ENCODE measurements at places on chromosomes 16 and 17.

- peaks cover 79% of the 10 kb centered on the region for H3K4me1 ChIP-seq
- H3K27ac ChIP-seq, result peak overlapping the region; percentile 98
- H3K36me3 ChIP-seq, result no peaks in the 10 kb centered on the region
- peak overlapping the region; percentile 70 for H3K4me3 ChIP-seq
- H3K27me3 ChIP-seq, result no peaks in the 10 kb centered on the region
- DNase-seq, result no peak
Measured at GRCh38 chr17:45315648-45316433, 979 bp downstream of the MAP3K14 start.

DNA sequence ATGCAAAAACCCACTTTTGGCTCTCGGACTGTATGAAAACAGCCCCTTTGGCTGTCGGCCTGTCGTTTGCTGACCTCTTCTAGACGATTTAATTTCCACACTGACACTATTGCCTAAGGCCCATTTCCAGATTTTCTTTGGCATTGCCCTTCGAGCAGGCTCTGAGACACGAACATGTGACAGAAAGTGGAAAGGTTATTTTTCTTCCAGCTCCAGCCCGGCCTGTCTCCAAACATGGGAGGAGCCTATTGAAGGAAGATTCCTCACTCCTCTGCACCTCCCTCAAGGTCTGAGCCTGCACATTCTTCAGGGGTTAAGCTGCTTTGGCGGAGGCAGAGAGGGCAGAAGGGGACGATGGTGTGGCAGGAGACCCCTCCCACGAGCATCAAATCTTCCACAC lies 85.9 kb upstream of the FOXF1 start:
- no peaks in the 10 kb centered on the region for H3K36me3 ChIP-seq
- no peaks in the 10 kb centered on the region for H3K27me3 ChIP-seq
- H3K4me3 ChIP-seq, result no peak overlapping the region
- peak; percentile 84 for DNase-seq

DNA sequence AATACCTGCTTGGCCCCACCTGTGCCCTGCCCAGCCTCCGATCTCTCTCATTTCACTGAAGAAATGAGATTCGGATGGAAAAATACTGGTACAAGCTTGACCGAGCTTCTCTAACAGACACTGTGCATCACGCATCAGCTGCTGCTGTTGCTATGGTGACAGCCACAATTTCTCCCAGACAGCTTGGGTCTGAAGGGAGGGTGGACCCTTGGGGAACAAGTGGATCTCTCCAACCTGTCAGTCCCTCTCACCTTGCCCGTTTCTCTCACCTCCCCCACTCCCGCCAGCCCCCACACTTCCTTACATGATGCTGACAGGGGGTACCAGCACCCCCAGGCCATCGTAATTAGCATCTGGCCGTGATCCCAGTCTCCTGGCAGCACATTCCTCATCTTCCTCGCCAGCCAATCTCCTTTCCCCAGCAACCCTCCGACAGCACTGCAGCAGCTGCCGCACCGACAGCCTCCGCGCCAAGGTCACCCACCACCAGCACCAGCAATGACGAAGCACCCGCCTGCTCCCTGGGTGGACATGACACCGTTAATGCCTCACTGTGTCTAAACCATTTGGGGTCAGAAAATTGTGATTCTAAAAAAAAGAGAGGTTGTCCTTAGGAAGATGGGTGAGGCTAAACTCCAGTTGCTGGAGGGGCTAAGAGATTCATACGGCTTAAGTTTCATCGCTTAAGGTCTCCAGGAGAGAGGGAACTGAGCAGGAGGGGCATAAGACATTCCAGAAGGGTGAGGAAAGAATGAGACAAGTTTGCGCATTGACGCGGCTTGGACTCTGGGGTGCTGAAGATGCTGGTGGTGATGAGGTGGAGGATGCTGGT lies 58.6 kb upstream of the TNRC6A start:
- peak overlapping the region; percentile 24 for H3K4me3 ChIP-seq
- no peaks in the 10 kb centered on the region for H3K27me3 ChIP-seq

DNA sequence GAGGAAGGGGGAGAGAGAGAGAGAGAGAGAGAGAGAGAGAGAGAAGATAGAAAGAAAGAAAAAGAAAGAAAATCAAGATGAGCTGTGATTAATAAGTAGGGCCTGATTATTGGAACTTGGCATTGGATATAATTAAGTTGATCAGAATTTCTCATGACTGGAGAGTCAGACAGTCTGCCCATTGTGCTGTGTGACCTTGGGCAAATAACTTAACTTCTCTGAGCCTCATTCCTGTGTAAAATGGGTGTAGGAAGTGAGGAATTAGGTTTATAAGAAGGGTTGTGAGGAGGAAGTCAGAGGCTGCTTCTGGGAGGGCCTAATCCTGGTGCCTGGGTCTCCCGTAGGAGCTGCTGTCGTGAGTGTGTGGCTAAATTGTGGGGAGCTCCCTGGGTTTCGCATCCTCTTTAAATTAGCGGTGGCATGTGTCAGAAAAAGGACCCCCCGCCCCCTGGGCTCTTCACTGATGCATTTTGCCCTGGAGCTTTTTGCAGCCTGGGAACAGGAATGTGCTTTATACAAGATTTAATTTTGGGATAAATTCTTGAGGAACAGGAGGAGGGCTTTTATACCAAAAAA lies 76.0 kb downstream of the CMIP start:
- no peak overlapping the region for H3K4me3 ChIP-seq
- no peaks in the 10 kb centered on the region for H3K27me3 ChIP-seq
- H3K4me1 ChIP-seq, result no peaks in the 10 kb centered on the region
- H3K36me3 ChIP-seq, result no peaks in the 10 kb centered on the region
- no peak overlapping the region for H3K27ac ChIP-seq
- DNase-seq, result no peak

- no peaks in the 10 kb centered on the region for H3K36me3 ChIP-seq
- H3K27ac ChIP-seq, result no peak overlapping the region
- no peak overlapping the region for H3K4me3 ChIP-seq
- no peaks in the 10 kb centered on the region for H3K27me3 ChIP-seq
Measured at GRCh38 chr16:52948946-52949345, 103.8 kb downstream of the CHD9NB start.

DNA sequence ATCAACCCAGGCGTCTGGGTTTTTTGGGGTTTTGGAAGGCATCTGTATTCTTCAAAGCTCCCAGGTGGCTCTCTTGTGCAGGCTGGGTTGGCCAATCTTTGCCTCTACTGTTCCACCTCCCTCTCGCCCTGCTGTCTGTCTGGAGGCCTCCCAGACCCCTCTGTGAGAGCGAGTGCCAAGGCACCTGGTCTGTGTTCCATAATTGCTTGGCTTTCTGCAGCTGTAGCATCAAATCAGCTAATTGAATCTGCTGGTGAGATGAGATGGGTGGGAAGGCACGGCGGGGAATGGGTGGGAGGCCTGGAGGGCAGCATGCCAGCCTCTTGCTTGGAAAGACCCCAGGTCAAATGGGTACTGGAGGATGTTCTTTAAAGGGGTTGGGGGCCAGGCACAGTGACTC lies 52.5 kb upstream of the CLEC19A start:
- DNase-seq, result no peak
- H3K4me1 ChIP-seq, result no peaks in the 10 kb centered on the region
- no peak overlapping the region for H3K27ac ChIP-seq
- H3K27me3 ChIP-seq, result no peaks in the 10 kb centered on the region
- H3K4me3 ChIP-seq, result no peak overlapping the region

GRCh38 chr17:69059458-69060175 lies 1.1 kb downstream of the ABCA9 start:
- no peak overlapping the region for H3K27ac ChIP-seq
- H3K27me3 ChIP-seq, result no peaks in the 10 kb centered on the region
- H3K36me3 ChIP-seq, result no peaks in the 10 kb centered on the region

GRCh38 chr17:49576088-49576916 lies 631 bp downstream of the NXPH3 start:
- H3K27me3 ChIP-seq, result no peaks in the 10 kb centered on the region
- peak overlapping the region; percentile 94 for H3K27ac ChIP-seq
- no peaks in the 10 kb centered on the region for H3K36me3 ChIP-seq
- H3K4me3 ChIP-seq, result peak overlapping the region; percentile 85
- H3K4me1 ChIP-seq, result no peaks in the 10 kb centered on the region
- peak; percentile 89 for DNase-seq

DNA sequence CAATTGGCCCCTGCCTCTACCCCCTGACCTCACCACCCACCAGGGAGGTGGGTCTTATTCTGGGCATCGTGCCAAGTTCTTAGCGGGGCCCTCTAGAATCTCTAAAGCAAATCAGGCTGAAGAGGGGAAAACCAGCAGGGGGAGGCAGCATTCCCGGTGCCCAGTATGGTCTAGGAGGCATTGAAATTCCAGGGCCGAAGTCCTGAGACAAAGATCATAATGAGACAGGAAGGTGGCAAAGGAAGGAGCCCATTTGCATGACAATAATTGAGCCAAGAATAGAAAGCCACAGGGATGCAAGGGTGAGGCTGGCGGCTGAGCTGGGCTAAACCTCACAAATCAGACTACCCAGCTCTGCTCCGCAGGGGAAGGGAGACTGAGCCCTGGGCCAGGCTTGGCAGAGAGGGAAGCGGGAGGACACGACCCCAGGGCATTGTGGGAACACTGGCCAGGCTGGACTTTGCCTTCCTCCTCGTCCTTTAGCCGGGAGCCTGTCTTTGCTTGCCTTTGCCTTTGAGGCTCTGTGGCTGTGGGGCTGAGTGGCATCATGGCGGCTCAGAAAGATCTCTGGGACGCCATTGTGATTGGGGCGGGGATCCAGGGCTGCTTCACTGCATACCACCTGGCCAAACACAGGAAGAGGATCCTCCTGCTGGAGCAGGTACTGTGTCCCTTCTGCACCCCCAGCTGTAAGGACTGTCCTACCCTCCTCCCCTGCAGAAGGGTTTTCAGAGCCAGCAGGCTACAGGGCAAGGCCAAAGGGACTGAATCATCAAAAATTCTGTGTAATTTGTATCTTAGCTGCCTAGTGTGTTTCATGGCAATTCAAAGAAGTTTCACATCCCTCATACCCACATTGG lies at the start of gene PIPOX:
TSS of gene PIPOX (plus strand) at position 463 of the 860 bp plus-strand sequence. CDS start at position 548, 85 bp downstream.
- H3K27me3 ChIP-seq, result no peaks in the 10 kb centered on the region
- no peaks in the 10 kb centered on the region for H3K4me1 ChIP-seq
- no peak for DNase-seq
- H3K36me3 ChIP-seq, result no peaks in the 10 kb centered on the region

DNA sequence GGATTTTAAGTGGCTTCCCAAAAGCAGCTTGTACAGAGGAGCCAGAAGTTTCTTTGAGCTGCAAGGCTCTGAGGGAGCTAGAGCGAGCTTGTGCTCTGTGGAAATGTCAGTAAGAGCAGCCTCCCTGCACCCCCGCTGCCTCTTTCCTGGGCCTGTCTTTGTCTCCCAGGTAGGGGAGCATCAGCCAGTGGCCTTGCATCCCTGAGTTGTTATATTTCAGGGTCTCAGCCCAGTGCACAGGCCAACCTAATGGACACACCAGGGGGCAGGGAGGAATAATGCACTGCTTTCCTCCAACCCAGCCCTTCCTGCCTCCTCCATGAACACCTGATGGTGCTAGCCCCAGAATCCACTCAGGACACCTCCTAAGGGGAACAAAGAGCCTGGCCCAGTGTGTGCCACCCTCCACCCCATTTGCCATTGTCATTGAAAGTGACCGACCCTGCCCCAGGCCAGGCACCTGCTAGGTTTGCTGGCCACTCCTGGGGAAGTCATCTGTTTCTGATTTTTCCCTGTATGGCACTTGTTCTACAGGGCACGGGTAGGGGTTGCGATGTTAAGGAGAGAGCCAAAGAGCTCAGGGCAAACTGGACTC lies 6.3 kb downstream of the TPPP3 start:
- no peak for DNase-seq
- no peak overlapping the region for H3K27ac ChIP-seq
- H3K27me3 ChIP-seq, result peaks cover 16% of the 10 kb centered on the region
- no peak overlapping the region for H3K4me3 ChIP-seq
- no peaks in the 10 kb centered on the region for H3K36me3 ChIP-seq

DNA sequence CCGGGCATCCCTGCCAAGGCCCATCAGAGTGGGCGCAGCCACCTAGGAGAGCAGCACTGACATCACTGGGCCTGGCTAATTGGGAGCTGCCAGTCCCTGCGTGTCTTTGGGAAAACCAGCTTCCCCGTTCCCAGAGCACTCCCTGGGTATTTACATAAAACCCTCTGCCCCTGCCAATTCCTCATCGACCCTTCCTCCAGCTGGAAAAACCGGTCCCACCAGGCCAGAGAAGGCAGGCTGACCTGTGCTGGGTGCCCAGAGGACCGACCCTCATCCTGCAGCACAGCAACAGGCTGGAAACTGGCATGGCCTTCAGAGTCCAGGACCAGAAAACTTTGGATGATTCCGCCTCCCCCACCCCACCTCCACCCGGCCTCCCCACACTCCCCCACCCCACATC lies 8.2 kb upstream of the FOXN1 start:
- H3K36me3 ChIP-seq, result no peaks in the 10 kb centered on the region
- no peak overlapping the region for H3K27ac ChIP-seq
- peaks cover 8% of the 10 kb centered on the region for H3K27me3 ChIP-seq
- H3K4me3 ChIP-seq, result no peak overlapping the region
- DNase-seq, result no peak

GRCh38 chr17:69401251-69401650 lies 13.2 kb upstream of the MAP2K6 start:
- H3K4me3 ChIP-seq, result no peak overlapping the region
- no peaks in the 10 kb centered on the region for H3K4me1 ChIP-seq
- no peak for DNase-seq
- H3K27me3 ChIP-seq, result no peaks in the 10 kb centered on the region
- no peak overlapping the region for H3K27ac ChIP-seq
